Esophagus muscularis mucosa (tissue), 4 donors: ENCODE measurements at places on chromosomes 6 and 20. TPM values are rescaled to one million over a fixed set of nuclear protein-coding genes. Genes with fewer than 3 reads are reported as not detected.
A peak's percentile ranks its signal among the peaks of the same experiment; 100 is the strongest.

Gene MMP24OS
- total RNA-seq = 35.9 TPM

Gene HLA-DRB1
- 28.2 TPM for total RNA-seq

Gene GPLD1
- total RNA-seq = 5.3 TPM

DNA sequence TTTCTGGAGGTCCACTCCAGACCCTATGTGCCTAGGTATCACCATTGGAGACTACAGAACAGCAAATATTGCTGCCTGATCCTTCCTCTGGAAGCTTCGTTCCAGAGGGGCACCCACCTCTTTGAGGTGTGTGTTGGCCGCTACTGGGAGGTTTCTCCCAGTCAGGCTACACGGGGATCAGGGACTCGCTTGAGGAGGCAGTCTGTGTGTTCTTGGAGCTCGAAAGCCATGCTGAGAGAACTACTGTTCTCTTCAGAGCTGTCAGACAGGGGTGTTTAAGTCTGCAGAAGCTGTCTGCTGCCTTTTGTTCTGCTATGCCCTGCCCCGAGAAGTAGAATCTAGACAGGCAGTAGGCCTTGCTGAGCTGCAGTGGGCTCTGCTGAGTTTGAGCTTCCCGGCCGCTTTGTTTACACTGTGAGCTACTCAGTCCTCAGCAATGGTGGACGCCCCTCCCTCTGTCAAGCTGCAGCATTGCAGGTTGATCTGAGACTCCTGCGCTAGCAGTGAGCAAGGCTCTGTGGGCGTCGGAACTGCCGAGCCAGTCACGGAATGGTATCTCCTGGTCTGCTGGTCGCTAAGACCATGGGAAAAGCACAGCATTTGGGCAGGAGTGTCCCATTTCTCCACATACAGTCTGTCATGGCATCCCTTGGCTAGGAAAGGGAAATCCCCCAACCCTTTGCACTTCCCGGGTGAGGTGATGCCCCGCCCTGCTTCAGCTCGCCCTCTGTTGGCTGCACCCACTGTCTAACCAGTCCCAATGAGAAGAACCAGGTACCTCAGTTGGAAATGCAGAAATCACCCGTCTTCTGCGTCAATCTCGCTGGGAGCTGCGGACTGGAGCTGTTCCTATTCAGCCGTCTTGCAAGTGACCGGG, 32.5 kb upstream of the ASCC3 start:
- no peak for DNase-seq

GRCh38 chr6:106244931-106245330, 80.6 kb downstream of the ATG5 start:
- DNase-seq = no peak

- DNase-seq = no peak
Measured at GRCh38 chr20:53635221-53635620, 41.6 kb upstream of the ZNF217 start.

DNA sequence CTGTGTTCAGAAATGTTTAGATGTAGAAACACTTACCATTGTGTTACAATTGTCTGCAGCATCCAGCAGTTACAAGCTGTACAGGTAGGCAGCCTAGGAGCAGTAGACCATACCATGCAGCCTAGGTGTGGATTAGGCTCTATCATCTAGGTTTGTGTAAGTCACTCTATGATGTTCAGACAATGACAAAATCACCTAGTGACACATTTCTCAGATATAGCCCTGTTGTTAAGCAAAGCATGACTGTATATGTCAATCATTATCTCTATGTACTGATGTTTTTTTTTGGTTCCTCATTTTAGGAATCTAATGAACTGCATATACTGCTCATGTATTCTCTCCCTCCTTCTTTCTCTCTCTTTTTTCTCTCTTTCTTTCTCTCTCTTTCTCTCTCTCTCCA, 22.2 kb downstream of the CST8 start:
- no peak for DNase-seq

- DNase-seq = peak; percentile 75
Measured at GRCh38 chr6:156862711-156863110, 85.5 kb downstream of the ARID1B start.

DNA sequence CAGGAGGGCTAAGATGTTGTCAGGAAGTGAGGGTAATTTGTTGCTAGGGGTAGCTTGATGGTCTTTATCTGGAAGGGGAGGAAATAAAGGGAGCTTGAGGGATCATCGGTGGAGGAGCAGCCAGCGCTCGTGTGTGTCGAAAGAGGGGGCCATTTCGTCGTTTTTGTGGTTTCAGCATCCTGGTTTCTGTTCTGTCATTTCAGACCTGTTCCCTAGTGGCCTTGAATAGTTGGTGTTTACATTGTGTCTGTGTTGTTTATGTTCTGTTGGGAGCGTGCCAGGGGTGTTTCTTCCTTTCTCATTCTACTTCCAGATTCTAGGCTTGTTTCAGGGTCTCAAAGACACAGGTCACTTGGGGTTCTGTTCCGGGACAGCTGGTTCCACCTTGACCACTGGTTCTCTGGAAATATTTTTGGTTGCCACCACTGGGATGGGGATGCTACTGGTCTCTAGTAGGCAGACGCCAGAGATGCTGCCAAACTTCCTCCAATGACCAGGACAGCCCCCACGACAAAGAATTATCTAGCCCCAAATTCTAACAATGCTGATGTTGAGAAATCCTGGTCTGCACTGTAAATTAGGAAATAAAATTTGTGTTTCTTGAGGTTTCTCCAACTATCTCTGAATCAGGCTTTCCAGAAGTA, 113.9 kb upstream of the NAA20 start:
- no peak for DNase-seq

DNA sequence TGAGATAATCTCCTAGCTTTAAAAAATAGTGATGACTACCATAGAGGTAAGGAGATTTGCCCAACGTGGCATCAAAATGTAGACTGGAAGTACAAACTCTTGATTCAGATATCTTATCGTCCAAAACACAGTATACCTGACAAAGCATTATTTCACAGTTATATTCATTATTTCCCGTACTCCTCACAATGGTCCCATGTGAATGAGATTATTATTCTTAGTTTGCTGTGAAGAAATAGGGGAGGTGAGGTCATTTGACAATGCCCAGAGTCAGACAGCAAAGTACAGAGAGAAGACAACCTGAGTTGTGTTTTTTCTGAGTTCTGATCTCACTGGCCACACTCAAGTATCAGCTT, 1.2 kb upstream of the TFB1M start:
- DNase-seq = no peak

DNA sequence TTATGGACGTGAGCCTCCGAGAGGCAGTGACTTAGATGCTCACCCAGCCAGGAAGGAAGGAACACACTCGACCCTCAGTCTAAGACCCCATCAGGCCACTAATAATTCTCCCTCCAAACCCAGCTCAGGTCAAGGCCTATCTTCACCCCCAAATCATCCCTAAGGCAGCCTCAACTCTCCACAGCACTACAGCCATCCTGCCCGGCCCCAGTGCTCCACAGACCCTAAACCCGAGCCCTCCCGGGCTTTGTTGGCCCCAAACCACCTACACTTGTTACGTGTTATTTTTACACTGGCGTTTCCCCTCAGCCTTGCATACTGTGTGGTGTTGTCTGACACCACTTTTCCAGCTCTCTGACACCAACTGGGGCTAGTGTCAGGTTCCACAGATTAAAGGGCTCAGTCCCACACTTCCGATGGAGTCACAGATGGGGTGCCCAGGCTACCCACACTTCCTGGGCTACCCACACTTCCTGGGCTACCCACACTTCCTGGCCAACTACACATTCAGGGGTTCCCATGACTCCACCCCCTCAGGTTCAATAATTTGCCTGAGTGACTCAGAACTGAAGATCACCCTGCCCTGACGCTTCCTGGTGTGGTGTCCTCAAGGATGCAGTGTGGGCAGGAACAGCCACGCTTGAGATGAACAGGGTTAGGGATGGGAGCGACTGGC, 25.3 kb downstream of the RBCK1 start:
- DNase-seq = no peak

DNA sequence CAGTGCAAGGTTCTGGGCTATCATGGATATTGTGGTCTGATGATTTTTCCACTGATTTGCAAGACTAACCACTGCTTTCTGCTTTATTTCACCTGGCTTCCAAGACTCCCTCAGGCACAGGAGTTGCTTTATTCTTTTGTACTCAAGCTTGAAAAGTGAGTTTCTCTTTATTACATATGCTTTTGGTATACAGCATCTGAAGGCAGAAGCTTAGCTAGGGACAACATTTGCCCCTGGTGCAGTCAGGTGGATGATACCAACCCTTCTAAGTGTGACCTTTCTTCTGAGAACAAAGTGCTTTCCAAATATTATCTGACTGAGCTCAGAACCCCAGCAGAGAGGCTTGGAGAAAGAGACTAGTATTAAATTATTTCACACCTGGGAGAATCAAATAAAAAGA, 94.0 kb upstream of the PHACTR1 start:
- no peak for DNase-seq
